ENCODE measurements at places on chromosomes 1 and 21.

- DNase-seq = no peak
- peaks cover 6% of the 10 kb centered on the region for H3K27me3 ChIP-seq
- no peak overlapping the region for H3K27ac ChIP-seq
- H3K4me1 ChIP-seq = no peaks in the 10 kb centered on the region
Observed at GRCh38 chr1:42145389-42145716, 7.9 kb upstream of the GUCA2B start.

DNA sequence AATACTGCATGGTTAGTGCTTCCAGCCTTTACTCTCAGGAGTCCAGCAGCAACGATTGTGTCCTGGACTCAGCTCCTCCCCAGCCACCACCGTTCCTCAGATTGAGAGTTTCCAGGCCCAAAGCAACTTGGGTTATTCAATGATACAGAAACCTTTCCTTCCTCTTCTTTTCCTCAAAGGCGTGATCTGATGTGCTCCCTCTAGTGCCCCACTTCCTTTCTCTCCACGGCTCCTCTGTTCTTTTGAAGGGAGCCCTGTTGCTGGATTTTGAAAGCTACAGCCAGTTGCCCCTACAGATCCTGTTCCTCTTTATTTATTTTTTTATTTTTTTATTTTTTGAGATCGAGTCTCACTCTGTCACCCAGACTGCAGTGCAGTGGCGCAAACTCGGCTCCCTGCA, 14.1 kb downstream of the CRP start:
- no peak overlapping the region for H3K27ac ChIP-seq
- no peak for DNase-seq
- H3K27me3 ChIP-seq = peaks cover 7% of the 10 kb centered on the region
- no peaks in the 10 kb centered on the region for H3K4me1 ChIP-seq

DNA sequence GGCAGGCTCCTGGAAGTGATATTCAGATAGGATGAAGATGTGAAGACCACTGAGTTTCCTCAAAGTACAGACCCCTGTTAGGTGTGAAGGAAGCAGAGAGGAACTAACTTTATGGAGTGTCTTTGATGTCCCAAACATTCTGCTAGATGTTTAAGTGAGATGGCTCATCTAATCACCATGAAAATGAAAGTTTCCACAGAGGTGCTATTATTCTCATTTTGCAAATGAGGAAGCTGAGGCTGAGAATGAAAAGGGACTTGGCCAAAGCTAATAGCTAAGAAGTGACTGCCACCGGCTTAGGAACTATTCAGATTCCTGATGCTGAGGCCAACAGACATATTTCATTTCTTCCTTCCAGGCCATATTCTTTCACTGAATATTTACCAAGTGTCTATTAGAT, 45.9 kb upstream of the WLS start:
- no peaks in the 10 kb centered on the region for H3K36me3 ChIP-seq
- no peak overlapping the region for H3K27ac ChIP-seq
- H3K4me1 ChIP-seq = no peaks in the 10 kb centered on the region
- H3K27me3 ChIP-seq = no peaks in the 10 kb centered on the region

DNA sequence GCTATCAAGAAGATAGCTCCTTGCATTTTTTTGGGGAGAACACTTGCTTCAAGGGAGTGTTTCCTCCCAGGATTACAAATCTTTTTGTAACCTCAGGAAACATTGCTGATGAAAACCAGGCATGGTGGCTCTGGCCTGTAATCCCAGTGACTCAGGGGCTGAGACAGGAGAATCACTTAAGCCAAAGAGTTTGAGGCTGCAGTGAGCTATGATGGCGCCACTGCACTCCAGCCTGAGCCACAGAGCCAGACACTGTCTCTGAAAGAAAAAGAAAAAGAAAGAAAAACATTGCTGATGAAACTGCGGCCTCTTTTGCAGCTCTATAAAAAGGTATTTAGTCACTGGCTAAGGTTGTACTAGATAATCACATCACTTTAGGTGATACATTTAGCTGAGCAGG, 7.3 kb downstream of the RNU1-2 start:
- DNase-seq = no peak
- H3K4me3 ChIP-seq = peak overlapping the region; percentile 76
- peak overlapping the region; percentile 99 for H3K27ac ChIP-seq
- H3K27me3 ChIP-seq = no peaks in the 10 kb centered on the region
- H3K36me3 ChIP-seq = peaks cover 3% of the 10 kb centered on the region
- peaks cover 29% of the 10 kb centered on the region for H3K4me1 ChIP-seq

DNA sequence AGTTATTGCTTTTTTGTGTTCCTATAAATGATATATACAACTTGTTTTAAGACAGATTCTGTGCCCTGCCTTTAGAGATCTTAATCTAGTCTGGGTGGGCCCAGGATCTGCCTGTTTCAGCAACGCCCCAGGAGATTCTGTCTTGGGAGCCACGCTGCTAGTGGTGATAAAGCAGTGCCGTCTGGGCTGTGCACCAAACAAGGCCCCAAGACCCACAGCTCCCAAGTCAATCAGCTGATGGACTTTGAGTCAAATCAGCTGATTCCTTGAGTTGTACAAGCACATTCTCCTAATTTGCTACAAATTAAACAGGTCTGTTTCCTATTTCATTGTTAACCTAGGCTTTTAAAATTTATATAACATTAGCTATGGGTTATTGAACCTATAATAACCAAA, 15.7 kb upstream of the SLC44A3 start:
- DNase-seq = no peak
- no peak overlapping the region for H3K4me3 ChIP-seq
- no peaks in the 10 kb centered on the region for H3K27me3 ChIP-seq
- H3K27ac ChIP-seq = no peak overlapping the region

GRCh38 chr1:36709869-36710481, 227.3 kb upstream of the CSF3R start:
- H3K27me3 ChIP-seq = peaks cover 4% of the 10 kb centered on the region
- no peaks in the 10 kb centered on the region for H3K36me3 ChIP-seq
- H3K4me1 ChIP-seq = no peaks in the 10 kb centered on the region
- no peak overlapping the region for H3K27ac ChIP-seq
- no peak for DNase-seq

DNA sequence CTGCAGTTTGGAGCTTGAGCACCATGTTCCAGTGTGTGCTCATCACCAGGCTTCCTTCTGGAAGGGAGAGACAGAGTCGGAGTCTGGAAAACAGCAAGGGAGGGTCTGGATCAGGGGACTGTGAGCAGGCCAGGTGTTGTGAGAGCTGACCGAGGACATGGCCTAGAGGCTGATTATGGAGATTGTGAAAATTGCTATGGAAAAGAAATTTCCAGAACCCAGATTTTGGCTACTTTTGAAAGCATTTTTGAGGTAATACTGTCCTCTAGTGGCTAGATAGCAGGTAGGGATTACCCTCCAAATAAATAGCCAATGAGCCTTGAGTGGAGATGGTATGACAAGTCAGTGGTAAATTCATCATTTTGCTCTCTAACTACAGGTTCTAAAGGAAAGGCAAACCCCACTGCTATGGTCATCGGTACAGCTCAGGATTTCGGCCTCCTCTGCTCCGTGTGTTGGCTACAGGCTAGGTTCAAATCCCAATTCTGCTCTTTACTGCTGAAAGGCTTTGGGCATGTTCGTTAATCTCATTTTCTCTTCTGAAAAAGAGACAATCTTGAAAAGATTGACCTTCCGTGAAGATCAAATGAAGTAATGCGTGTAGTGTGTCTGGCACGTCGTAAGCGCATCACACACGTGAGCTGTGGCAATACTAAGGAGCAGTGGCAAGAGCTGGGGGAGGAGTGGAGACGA, 1.0 kb upstream of the HAO2 start:
- no peak overlapping the region for H3K4me3 ChIP-seq
- H3K27me3 ChIP-seq = no peaks in the 10 kb centered on the region
- no peak for DNase-seq

DNA sequence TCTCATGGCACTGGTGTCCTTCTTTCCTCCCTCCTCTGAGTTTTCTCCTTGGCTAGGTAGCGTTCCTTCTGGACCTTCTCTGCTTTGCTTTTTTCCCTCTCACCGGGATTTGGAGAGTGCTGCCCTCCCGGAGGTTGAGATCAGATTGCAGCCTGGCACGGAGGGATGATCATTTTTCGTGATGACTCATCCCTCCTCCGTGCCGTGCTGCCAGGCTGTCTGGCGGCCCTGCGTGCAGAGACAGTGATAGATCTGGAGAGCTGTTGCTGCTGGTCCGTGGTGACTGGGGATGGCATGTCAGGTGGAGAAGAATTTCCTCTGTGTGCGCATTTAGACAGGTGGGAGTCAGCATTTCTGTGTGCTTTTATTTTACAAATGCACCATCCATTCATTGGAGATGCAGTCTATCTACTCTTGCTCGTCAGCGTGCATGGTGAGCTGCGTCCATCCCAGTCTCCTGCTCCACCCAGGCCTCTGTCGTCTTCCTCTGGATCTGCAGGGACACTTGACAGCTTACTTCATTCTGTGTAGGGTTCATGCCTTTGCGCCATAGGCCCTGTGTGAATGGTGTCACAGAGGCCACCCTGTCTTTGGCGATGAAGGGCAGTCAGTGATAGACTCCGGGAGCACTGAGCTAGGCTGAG, 104.4 kb downstream of the PCBP3 start:
- DNase-seq = no peak
- no peaks in the 10 kb centered on the region for H3K27me3 ChIP-seq
- no peaks in the 10 kb centered on the region for H3K4me1 ChIP-seq
- H3K36me3 ChIP-seq = no peaks in the 10 kb centered on the region
- H3K4me3 ChIP-seq = no peak overlapping the region

DNA sequence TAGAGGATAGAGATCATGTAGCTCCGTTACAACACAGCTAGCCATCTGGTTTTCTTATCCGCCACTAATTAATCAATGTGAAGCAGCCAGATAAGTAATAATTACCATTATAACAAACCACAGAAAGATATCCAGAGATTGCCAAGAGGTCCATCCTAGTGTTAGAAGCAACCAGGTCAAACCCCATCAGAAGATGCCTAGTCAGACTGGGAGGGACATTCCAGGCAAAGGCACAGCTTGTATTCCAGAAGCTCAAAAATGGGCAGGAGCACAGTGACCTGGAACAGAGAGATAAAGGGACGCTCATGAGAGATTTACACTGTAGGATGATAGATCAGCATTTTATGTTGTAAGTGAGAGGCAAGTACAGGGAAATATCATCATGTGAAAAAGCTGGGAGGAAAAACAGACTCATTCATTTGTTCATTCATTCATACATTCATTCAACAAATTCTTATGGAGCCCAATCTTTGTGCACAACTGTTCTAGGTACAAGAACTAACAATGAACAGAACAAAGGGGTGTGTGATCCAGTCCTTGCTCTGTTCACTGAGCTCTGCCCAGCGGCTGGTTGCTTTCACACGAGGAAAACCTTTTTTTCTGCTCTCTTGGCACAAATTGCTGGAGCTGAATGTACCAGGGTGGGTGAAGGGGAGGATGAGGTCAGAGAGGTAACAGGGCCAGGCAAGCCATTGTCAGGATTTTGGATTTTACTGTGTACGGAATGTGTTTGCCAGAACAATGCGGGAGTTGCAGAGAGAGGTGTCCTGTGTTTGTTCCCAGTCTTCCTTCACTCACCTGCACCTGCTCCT, 240.8 kb upstream of the FGGY start:
- no peak overlapping the region for H3K4me3 ChIP-seq
- H3K27me3 ChIP-seq = no peaks in the 10 kb centered on the region
- H3K27ac ChIP-seq = no peak overlapping the region

DNA sequence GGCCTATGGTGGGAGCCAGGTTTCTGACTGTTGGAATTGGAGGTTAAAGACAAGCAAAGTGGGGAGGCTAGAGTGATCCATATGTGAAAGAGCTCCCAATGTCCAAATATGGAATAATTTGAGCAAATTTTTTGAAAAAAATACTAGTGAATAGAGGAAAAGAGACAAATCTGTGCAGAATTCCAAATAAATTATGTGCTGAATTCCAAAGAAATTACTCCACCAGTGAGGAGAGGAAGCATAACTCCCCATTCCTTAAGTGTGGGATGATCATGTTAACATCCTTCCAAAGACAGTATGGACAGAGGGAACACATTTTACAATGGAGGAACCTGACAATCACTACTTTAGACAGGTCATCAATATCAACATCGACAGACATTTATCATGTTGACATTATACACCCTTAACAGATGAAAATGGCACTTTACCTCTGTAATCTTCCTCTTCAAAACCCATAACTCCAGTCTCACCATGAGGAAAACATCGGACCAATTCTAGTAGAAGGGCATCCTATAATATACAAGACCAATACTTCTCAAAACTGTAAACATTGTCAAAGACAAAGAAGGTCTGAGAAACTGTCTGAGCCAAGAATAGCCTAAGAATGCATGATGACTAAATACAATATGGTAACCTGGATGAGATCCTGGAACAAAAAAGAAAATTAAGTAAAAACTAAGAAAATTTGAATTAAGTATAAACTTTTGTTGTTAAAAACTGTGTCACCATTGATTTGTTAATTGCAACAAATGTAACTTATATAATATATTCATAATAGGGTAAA, 71.5 kb upstream of the RGS4 start:
- H3K4me3 ChIP-seq = no peak overlapping the region
- no peaks in the 10 kb centered on the region for H3K4me1 ChIP-seq
- no peak for DNase-seq
- no peaks in the 10 kb centered on the region for H3K36me3 ChIP-seq
- H3K27me3 ChIP-seq = no peaks in the 10 kb centered on the region

- no peaks in the 10 kb centered on the region for H3K36me3 ChIP-seq
- H3K27me3 ChIP-seq = no peaks in the 10 kb centered on the region
- no peaks in the 10 kb centered on the region for H3K4me1 ChIP-seq
- H3K27ac ChIP-seq = no peak overlapping the region
- no peak for DNase-seq
Observed at GRCh38 chr1:115210302-115210711, 121.0 kb upstream of the TSPAN2 start.

DNA sequence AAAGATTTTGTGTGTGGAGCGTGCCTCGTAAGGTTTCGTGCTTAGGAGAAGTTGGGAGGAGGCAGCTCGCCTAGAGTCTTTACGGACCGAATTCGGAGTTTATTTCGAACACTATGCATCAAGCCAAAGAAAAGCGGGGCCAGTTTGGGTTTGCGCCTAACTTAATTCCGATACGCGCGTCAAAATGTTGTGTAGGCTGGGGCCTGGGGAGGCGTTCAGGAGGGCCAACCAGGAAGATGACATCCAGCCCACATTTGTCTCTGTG, 6.4 kb downstream of the FOXD2 start:
- H3K4me1 ChIP-seq = peaks cover 28% of the 10 kb centered on the region
- H3K4me3 ChIP-seq = peak overlapping the region; percentile 53
- no peaks in the 10 kb centered on the region for H3K36me3 ChIP-seq
- peaks cover 73% of the 10 kb centered on the region for H3K27me3 ChIP-seq
- H3K27ac ChIP-seq = no peak overlapping the region
- no peak for DNase-seq

GRCh38 chr1:170204121-170204520, 58.4 kb downstream of the NTMT2 start:
- no peak for DNase-seq
- no peak overlapping the region for H3K4me3 ChIP-seq
- H3K27me3 ChIP-seq = no peaks in the 10 kb centered on the region
- no peak overlapping the region for H3K27ac ChIP-seq
- no peaks in the 10 kb centered on the region for H3K36me3 ChIP-seq

- no peak overlapping the region for H3K4me3 ChIP-seq
- H3K27ac ChIP-seq = no peak overlapping the region
- no peaks in the 10 kb centered on the region for H3K36me3 ChIP-seq
- DNase-seq = no peak
- no peaks in the 10 kb centered on the region for H3K27me3 ChIP-seq
Observed at GRCh38 chr1:178407655-178408054, 89.1 kb downstream of the CLEC20A start.

Measured in CD4-positive, CD25-positive, alpha-beta regulatory T cell (primary cell).